ENCODE measurements at places on chromosomes 16 and 17. TPM values are rescaled to one million over a fixed set of nuclear protein-coding genes. Genes with fewer than 3 reads are reported as not detected.
A peak's percentile ranks its signal among the peaks of the same experiment; 100 is the strongest.

GRCh38 chr16:11175787-11176341, 80.1 kb downstream of the SOCS1 start:
- DNase-seq, result no peak

- DNase-seq, result no peak
Measured at GRCh38 chr17:83068641-83069570, 10.5 kb upstream of the METRNL start.

GRCh38 chr17:13576661-13577526, 24.8 kb downstream of the HS3ST3A1 start:
- DNase-seq, result no peak

DNA sequence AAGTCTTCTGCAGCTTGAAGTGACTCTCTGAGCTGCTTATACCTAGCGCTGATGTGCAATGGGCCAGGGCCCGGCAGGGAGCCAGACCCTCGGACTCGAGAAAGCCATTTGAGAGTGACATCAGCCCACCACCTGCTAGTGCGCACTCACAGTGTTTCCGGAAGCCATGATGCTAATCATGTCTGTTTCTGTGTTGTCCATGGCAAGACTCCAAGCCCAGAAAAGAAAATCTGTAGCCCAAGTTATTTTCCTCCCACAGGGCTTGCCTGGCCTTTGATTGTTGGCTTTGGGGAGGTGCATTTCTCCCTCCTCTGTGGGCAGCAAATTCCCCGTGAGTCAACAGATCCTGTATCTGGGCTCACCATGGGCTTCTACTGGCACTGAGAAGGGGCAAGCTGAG, 1.8 kb upstream of the CDRT4 start:
- no peak for DNase-seq

GRCh38 chr17:80337195-80337895, 76.7 kb downstream of the RNF213 start:
- no peak for DNase-seq

DNA sequence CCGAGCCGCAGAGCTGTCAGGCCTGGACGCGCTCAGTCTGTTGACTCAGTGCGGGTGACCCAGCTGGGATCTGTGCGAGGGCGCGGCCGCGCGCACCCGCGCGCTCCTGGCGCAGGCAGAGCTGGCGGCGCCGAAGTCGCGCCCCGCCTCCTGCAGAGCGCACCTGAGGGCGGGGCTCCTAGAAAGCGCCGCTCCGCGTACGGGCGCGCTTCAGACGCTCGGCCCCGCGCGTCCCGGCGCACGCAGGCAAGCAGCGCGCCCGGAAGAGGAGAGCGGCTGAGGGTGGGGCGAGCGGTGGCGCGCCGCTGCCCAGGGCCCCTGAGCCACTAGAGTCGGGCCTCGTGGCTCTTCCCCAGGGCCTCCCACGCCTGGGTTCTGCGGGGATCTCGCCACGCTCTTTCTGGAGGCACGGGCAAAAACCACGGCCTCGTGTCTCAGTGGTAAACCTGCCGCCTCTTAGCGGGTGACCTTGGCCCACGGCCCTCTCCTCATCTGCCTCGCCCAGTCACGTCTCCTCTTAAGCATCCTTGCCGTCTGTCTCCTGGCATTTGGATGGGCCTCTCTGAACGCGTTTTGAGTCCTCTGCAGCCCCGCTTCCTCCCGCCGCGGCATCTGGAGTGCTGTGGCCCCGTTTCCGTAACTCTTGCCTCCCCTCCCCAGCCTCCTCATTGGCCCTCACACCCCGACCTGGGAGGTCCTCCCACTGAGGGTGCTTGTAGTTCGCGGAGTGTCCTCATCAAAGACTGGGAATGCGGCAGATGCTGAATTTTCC, at the start of gene ABCA5:
TSS of gene ABCA5 (minus strand) at position 74 of the 772 bp plus-strand sequence. CDS start 12,718 bp downstream, outside the sequence.
- DNase-seq, result peak; percentile 89

- DNase-seq, result no peak
Measured at GRCh38 chr16:82425661-82426060, 201.1 kb upstream of the CDH13 start.

GRCh38 chr16:30350134-30350871, 4.8 kb downstream of the CD2BP2 start:
- DNase-seq, result no peak

DNA sequence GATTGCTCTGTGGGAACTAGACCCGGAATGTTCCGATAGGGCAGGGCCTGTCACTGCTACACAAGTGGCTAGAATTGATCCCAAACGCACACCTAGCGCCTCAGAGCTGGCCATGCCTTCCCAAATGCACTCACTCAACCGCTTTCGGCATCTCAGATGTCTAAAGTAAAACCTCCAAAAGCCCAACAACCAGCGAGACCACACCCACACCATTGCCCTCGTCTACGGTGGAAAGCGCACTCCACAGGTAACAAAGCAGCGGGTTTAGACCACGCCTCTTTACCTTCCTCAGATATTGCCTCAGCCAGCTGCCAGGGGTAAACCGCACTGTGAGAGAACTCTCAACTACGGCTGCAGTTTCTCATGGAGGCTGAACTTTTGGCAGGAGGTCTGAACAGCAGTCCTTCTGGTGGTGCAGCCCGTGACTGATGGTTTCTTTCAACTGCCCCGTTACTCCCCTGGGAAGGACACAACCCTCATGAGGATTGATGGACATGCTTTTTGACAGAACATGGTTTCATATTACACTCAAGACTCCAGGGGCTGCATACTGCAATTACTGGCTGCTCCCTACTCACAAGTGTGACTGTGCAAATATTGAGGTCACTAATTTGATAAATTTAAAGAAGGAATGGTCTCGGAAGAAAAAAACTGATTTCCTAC, 34.5 kb downstream of the USP7 start:
- DNase-seq, result no peak

DNA sequence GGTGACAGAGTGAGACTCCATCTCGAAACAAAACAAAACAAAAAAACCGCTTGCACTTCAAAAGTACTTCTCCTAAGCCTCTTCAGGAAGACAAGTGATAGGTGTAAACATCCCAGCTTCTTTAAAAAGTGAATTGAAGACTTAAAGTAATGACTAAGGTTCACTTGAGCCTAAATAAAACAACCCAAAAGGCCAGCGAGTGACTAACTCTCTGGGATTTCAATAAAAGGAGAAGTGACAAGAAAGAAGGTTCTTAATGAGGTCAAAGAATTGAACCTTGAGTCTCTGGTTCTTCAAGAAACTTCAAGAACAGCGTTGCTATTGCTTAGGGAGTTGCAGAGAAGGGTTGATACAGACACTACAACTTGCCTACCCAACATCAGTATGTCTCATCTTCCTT, 42.2 kb downstream of the STX8 start:
- DNase-seq, result no peak

GRCh38 chr17:69643686-69644085, 229.2 kb downstream of the MAP2K6 start:
- no peak for DNase-seq

GRCh38 chr17:32629563-32630190, 142.9 kb downstream of the CDK5R1 start:
- DNase-seq, result no peak

Gene GH2
- not detected for total RNA-seq

Gene CFAP97D1
- not detected for total RNA-seq

Gene MEOX1
- not detected for total RNA-seq

Gene TSR3
- total RNA-seq, result 53.7 TPM

Gene KRTAP2-4
- not detected for total RNA-seq

Gene OR3A2
- total RNA-seq, result not detected

Gene SNTB2
- 13.7 TPM for total RNA-seq

All from K562 (cell line).